NCI-H524 (cell line): ENCODE measurements at places on chromosomes 16 and 17.
A peak's percentile ranks its signal among the peaks of the same experiment; 100 is the strongest.

GRCh38 chr16:78175287-78175686, 75.8 kb downstream of the WWOX start:
- DNase-seq = no peak

- no peak for DNase-seq
Measured at GRCh38 chr17:10745231-10745630, 15.4 kb upstream of the TMEM220 start.

DNA sequence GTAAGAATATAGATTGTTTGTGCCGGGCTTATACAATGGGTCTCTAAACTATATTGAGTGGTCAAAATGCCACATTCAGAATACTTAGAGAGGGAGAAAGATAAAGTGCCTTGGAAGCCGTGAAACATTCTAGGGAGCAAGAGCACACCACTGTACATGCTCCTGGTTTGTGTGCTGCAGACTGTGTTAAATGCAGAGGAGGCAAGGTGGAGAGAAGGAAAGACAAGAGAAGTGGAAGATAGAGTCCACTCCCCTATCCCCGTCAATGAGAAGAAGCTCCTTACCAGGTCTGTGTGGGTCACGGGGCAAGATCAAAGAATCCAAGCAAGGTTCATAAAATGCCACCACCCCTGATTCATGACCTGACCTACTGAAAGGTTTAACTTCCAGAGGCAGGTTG, 267.1 kb upstream of the TBX2 start:
- no peak for DNase-seq

GRCh38 chr16:72428681-72429376, 256.9 kb upstream of the PMFBP1 start:
- no peak for DNase-seq

GRCh38 chr17:4444782-4445473, 11.2 kb downstream of the SPNS3 start:
- peak; percentile 89 for DNase-seq

DNA sequence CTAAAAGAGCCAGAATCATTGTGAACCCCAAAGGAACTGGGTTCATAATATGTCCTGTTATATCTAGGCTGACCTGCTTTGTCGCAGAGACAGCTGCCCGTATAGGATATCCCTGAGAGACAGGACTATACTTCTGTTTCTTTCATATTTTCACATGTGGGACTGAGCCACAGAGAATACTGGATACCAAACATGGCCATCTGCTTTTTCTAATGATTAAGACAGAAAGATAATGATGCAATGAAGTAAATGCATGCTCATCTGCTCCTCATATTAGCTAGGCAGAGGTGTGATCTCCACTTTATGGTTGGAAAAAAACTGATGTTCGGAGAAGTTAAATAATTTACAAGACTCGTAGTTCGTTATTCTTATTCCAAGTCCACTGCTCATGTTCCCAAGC, 160.4 kb downstream of the AATF start:
- no peak for DNase-seq

DNA sequence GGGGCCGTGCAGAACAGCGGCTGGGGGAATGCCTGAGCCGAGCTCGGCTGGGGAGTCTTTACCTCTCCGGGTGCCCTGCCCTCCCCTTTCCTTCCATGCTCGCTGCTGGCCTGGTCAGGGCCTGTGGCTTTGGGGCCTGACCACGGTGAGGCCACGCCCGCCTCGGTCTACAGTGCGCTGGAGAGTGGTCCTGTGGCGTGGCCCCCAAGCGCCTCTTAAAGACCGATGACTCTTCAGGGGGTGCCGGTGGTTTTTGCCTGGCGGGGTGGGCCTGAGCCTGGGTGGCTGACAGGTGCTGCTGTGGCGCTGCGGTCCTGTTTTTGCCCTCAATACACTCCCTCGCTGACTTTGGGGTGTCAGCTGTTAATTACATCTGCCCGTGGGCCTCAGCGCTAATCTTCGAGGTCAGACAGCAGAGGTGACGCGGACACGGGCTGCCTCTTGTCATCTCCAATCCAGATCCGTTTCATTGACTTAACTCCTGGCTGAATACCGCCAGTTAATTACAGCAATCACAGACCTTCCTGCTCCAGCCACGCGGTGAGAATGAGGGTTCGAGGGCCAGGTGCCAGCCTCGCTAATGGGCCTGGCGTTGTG, 29.7 kb downstream of the GSE1 start:
- DNase-seq = peak; percentile 60

GRCh38 chr17:48236681-48237134, 129.1 kb downstream of the SNX11 start:
- DNase-seq = no peak

DNA sequence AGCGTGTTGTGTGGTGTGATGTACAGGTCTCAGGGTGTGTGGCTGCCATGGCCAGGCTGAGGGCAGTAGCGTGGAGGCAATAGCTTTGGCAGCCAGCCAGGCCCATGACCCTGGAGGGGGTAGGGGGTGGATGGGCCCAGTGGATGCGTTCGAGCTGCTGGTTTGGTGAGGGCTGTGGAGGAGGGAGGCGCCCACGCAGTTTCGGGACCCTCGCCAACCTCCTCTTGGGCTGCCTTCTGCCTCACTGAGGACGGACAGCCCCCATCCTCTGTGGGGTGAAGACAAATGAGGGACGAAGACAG, 238.6 kb upstream of the GSE1 start:
- DNase-seq = no peak

GRCh38 chr17:48246612-48247011, 139.0 kb downstream of the SNX11 start:
- no peak for DNase-seq

DNA sequence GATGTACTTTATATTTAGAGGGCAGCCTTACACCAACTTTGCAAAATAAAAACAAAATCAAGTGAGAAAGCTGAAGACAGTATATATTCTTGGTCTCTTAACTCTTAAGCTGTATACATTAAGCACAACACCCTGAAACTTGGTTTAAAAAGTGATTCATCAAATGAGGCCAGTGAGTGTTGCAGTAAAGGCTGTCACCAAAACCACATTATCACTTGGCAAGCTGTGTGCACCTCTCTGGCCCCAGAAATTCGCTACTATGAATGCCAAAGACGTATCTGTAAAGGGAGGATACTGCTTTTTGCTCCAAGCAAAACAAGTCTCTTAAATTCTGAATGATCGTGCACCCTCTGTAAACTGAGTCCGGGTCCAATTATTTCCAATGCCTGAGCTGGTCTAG, 163.9 kb downstream of the ZFHX3 start:
- DNase-seq = no peak

GRCh38 chr16:57591086-57591869, 37.2 kb upstream of the ADGRG1 start:
- peak; percentile 79 for DNase-seq

GRCh38 chr17:61249649-61250299, 149.9 kb upstream of the TBX2 start:
- no peak for DNase-seq

DNA sequence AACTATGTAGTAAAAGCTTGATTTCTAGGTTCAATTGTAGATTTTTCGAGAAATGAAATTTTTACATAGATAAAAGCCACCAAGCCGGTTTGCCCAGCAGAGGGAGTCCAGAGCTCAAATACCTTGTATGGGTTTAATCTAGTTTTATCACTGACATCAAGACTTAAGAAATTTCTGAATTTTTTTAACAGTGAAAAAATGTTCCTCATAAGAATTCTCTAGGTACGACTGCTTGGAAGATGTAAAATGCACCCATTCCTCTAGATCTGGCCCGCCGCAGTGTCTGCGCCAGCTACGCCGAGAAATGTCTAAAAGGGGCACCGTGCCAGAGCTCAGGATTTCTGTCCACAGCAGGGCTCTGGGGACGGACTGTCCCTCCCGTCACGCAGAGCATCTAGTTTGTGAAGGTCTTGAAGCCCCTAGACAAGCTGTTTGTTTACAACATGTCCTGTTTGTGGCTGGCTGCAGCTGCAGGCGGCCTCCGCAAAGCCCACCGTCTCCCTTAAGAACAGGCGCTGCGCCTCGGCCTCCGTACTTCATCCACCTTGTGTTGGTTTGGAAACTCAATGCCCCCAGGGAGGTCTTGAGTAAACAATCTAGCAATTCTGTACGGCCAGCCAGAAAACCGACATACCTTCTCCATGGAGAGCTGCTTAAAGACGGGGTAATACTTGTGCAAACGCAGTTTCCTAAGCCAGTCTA, 24.8 kb downstream of the MAP1LC3B start:
- DNase-seq = no peak

DNA sequence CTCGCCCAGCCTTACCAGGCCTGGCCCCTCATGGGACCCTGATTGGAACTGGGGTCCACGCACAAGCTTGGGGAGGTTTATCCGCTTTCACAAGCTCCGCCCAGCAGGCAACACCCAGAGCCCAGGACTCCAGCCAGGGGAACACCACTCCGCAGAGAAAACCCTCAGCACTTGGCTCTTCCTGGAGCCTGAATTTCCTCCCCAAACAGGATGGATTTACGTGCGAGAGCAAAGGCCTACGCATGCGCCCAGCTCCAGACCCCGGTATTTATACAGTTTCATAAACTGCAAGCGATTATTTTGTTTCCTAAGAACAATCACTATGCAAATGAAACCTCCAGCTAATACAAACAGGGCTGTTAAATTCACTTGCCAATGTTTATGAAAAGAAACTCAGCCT, 22.8 kb downstream of the ZNF423 start:
- DNase-seq = no peak

- peak; percentile 68 for DNase-seq
Measured at GRCh38 chr16:21101631-21102420, 48.8 kb downstream of the DNAH3 start.

DNA sequence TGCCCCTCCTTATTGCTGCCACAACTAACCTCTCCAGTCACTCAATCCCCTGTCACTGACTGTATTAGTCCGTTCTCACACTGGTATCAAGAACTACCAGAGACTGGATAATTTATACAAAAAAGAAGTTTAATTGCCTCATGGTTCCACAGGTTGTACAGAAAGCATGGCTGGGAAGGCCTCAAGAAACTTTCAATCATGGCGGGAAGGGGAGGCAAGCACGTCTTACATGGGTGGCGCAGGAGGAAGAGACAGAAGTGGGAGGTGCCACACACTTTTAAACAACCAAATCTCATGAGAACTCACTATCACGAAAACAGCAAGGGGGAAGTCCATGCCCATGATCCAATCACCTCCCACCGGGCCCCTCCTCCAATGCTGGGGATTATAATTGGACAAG, 86.0 kb upstream of the BCAR1 start:
- no peak for DNase-seq

- no peak for DNase-seq
Measured at GRCh38 chr16:64346080-64346479, 775.8 kb downstream of the CDH11 start.

- DNase-seq = peak; percentile 84
Measured at GRCh38 chr17:31524926-31525800, 133.7 kb downstream of the RAB11FIP4 start.

DNA sequence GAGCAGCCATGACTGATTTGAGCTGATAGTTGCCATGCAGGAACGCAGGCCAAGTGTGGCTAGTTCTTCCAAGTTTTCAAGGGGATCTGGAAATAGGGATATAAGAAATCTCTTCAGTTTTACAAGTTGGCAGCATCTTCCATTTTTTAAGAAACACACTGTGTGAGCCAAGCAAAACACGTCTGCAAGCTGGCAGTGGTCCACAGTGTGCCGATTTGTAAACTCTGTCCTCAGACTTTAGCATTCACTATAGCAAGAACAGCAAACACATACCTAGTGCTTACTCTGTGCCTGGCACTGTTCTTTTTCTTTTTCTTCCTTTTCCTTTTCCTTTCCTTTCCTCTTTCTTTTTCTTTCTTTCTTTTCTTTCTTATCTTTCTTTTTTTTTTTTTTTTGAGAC, 2.9 kb downstream of the ORAI3 start:
- no peak for DNase-seq

GRCh38 chr17:56298846-56299245, 145.6 kb downstream of the ANKFN1 start:
- DNase-seq = no peak

- no peak for DNase-seq
Measured at GRCh38 chr16:79638386-79638785, 37.8 kb upstream of the MAF start.

- peak; percentile 43 for DNase-seq
Measured at GRCh38 chr16:28280881-28281836, 11.2 kb upstream of the SBK1 start.

GRCh38 chr16:24508614-24509013, 30.8 kb upstream of the RBBP6 start:
- no peak for DNase-seq

GRCh38 chr16:77849646-77850258, 61.4 kb downstream of the VAT1L start:
- no peak for DNase-seq

DNA sequence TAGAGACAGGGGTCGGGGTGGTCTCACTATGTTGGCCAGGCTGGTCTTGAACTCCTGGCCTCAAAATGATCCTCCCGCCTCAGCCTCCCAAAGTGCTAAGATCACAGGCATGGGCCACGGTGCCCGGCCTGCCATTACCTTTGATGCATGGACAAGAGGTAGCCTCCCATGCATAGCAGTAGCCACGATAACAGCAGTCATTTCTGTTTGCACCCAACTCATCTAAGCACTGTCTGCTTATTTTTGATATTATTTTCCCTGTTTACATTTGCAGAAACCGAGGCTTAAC, 37.5 kb upstream of the SNN start:
- DNase-seq = no peak

DNA sequence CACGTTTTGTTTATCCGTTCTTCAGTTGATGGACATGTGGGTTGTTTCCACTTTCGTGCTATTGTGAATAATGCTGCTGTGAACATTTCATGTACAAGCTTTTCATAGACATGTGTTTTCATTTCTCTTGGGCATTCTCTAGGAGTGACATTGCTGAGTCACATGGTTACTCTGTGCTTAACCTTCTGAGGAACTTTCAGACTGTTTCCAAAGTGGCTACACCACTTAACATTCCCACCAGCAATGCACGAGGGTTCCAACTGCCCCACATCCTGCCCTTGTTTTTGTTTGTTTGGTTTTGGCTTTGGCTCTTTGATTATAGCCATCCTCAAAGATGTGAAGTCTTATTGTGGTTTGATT, 14.2 kb upstream of the PEMT start:
- DNase-seq = no peak

DNA sequence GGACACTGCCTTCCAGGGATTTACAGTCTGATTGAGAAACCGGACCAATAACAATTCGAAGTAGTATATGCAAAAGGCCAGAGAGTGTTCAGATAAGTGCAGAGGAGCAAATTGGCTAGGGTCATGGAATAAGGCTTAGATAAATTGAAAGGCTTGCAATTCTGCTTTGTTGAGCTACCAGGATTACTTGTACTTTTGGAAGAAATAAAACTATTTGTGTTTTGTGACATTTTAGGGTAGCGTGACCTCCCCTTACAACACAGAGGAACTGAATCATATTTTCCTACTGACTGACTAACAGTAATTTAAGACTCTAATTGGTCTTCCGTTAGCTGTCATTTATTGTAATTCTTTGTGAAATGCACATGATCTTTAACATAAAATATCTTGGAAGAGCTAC, 104.7 kb downstream of the PITPNC1 start:
- DNase-seq = no peak

GRCh38 chr16:74726716-74727115, 26.1 kb upstream of the MLKL start:
- no peak for DNase-seq

- DNase-seq = no peak
Measured at GRCh38 chr17:10779609-10780008, 24.3 kb downstream of the TMEM238L start.

GRCh38 chr16:87973717-87974116, 22.5 kb downstream of the BANP start:
- DNase-seq = no peak

GRCh38 chr17:39737206-39737759, 455 bp upstream of the GRB7 start:
- no peak for DNase-seq
